ENCODE measurements at places on chromosomes 7 and 10.

DNA sequence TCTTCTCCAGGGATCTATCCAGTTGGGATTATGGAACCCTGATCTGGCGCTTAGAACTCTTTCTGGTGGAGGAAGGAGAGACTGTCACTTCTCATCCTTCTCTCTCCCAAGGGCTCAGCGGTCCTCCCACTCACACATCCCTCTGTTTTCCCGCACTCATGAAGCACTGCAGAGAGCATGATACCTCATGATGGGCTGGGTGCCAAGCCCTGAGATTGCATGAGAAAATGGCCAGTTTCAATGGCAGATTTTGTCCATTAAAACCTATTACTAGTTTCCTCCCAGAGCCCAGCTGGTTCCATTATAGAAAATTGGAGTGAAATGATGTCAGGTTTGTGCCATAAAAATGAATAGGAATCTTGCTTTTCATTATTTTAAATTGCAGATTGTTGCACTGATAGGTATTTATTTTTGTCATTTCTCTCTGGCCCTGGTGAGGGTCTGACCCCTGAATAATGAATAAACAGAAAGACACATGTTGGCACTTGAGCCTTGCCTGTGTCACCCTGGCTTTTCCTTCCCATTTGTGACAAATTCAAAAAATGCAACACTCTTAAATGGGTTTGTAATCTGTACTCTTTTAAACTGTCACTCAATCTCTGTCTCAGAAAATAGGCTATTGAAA is 1151.1 kb downstream of the TYW1 start:
- DNase-seq, result no peak

DNA sequence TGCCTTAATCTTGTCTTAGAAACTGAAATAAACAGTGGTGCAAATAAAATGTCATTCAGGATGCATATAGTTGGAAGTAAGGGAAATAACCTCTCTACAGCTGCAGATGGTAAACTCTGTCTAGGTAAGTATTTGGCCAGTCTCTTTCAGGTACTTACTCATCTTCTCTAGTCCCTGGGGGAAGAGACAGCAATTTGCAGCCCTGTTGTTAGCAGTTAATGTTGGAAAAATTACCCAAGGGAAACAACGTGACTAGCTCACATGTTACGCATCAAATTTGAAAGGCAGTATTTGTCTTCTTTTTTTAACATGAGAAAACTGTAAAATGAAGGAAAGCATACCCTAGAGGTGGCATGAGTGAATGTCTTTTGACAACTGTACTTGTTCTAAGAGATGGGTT is 3.2 kb upstream of the HUS1 start:
- DNase-seq, result no peak

- DNase-seq, result no peak
Observed at GRCh38 chr10:105973360-105973759, 1191.1 kb downstream of the SORCS1 start.

GRCh38 chr7:20307119-20307518 is 23.6 kb upstream of the ITGB8 start:
- DNase-seq, result no peak

DNA sequence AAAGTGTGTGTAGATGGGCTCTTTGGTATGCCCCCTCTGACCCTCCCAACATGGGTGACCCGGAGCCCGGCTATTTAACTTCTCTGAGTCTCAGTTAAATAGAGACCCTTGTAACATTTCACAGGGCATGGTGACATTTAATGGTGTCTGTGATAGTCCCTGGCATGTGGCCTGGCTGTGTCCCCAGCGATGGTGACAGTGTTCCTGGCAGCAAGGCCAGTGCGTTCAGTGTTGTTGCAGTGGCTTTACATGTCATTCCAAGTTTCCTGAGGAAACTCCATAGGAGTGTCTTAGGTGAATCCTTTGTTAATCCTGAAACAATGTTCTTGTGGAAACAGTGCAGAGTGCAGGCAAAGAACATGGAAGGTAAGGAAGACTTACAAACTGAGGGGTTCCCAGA is 137.0 kb downstream of the RAMP3 start:
- DNase-seq, result no peak

- DNase-seq, result no peak
Observed at GRCh38 chr10:14102056-14102455, 228.7 kb downstream of the FRMD4A start.

GRCh38 chr10:72685264-72685921 is 6.5 kb upstream of the MCU start:
- no peak for DNase-seq

- DNase-seq, result no peak
Observed at GRCh38 chr7:7567898-7568531, 1.3 kb downstream of the MIOS start.

- no peak for DNase-seq
Observed at GRCh38 chr7:67423065-67423464, 426.4 kb downstream of the TYW1 start.

DNA sequence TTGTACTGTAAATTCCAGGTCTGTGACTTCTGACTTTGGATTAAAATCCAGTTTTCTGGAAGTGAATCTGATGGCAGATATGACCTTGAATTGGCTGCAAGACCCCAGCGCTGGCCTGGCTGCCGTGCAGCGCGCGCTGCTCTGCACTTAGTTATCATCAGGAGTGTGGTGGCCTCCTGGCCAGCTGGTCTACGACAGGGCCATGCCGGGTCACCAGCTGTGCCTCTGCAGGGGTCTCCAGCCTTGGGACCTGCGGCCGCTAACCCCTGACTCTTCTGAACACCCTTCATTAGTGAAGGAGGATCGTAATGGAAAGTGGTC is 190.7 kb upstream of the SH2B2 start:
- DNase-seq, result no peak

- DNase-seq, result no peak
Observed at GRCh38 chr10:48439031-48439430, 132.6 kb downstream of the MAPK8 start.

DNA sequence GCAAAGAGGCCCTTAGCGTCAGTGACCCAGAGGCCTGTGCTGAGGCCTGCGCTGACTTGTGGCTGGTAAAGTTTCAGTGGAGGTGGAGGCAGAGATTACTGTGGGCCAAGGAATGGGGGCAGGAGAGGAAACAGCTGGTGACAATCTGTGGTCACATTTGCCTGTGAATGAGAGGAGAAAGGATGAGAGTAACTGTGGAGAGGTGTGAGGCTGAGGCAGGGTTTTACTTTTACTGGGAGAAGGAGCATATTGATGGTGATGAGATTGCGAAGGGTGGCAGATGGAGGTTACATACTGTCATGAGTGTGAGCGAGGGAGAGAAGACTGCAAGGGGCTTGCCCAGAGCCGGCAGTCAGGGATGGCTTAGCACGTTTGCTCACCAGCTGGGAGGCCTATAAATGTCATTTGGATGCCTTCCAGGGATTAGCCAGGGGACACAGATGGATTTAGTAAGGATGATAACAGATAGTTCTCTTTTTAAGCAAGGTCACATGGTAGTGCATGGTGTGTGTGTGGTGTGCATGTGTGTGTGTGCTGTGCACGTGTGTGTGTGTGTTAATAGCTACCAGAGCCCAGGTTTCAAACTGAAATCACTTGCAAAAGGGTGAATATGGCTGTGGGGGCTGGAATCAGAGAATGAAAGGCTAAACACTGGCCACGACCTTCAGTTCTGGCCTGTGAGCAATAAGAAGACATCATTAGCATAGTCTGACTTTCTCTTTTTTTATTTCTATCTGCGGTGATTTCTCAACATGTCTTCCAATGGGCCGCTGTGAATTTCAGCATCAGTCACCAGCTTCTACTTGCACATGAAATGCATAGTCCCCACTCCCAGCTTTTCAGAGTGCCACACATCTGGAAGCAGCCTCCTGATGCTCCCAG is 291.5 kb upstream of the ZNF32 start:
- DNase-seq, result no peak

GRCh38 chr10:69651362-69651761 is 21.3 kb downstream of the FAM241B start:
- DNase-seq, result no peak

- DNase-seq, result no peak
Observed at GRCh38 chr10:125035588-125036295, 93.8 kb downstream of the ZRANB1 start.

DNA sequence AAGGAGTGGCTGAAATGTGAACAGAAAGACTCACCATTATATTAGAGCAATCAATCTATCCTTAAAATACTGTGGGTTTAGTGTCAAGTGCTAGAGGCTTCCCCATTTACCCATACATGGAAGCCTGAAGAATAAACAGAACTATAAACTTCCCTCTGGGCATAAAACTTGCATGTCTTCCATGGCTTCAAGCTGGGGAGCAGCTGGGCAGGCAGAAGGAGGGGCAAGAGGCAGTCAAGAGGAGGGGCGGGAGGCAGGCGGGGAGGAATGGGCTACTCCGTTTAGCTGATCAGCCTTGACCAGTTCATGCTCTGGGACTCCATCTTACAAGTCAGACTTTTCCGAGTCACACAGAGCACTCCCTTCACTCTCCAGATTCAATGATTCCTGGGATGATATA is 3.5 kb upstream of the PRSS1 start:
- DNase-seq, result no peak

- no peak for DNase-seq
Observed at GRCh38 chr10:48750991-48751390, 66.3 kb downstream of the WDFY4 start.

DNA sequence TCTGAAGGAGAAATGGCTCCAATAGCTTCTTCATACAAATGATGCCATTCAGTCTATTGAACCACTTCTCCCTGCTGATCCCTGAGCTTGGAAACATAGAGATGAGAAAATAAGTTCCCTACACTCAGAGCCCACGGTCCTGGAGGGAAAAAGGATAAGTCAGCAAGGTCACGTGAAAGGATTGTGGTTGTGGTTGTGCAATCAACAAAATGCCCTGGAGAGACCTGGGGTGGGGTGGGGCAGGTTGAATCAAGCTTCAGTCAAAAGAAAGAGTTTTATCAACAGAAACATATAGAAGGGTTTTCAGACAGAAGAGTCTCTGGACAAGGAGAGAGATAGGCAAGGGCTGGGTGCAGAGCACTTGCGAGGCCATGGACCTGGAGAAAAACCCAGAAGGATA is 30.1 kb downstream of the C10orf90 start:
- DNase-seq, result no peak

- DNase-seq, result no peak
Observed at GRCh38 chr7:17183630-17184328, 114.7 kb upstream of the AHR start.

DNA sequence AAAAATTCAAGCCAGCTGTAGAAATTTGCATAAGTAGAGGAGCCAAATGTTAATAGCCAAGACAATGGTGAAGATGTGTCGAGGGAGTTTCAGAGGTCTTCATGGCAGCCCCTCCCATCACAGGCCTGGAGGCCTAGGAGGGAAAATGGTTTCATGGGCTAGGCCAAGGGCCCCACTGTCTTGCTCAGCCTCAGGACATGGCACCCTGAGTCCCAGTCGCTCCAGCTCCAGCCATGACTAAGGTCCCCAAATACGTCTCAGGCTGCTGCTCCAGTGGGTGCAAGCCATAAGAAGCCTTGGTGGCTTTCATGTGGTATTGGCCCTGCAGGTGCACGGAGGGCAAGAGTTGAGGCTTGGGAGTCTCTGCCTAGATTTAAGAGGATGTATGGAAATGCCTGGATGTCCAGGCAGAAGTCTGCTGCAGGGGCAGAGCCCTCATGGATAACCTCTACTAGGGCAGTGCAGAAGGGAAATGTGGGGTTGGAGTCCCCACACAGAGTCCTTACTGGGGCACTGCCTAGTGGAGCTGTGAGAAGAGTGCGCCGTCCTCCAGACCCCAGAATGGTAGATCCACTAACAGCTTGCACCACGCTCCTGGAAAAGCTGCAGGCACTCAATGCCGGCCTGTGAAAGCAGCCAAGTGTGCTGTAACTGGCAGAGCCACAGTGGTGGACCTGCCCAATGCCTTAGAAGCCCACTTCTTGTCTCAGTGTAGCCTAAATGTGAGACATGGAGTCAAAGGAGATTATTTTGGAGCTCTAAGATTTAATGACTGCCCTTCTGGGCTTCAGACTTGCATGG is 19.2 kb downstream of the TBATA start:
- DNase-seq, result no peak

GRCh38 chr10:49329146-49329505 is 30.2 kb downstream of the C10orf71 start:
- no peak for DNase-seq

DNA sequence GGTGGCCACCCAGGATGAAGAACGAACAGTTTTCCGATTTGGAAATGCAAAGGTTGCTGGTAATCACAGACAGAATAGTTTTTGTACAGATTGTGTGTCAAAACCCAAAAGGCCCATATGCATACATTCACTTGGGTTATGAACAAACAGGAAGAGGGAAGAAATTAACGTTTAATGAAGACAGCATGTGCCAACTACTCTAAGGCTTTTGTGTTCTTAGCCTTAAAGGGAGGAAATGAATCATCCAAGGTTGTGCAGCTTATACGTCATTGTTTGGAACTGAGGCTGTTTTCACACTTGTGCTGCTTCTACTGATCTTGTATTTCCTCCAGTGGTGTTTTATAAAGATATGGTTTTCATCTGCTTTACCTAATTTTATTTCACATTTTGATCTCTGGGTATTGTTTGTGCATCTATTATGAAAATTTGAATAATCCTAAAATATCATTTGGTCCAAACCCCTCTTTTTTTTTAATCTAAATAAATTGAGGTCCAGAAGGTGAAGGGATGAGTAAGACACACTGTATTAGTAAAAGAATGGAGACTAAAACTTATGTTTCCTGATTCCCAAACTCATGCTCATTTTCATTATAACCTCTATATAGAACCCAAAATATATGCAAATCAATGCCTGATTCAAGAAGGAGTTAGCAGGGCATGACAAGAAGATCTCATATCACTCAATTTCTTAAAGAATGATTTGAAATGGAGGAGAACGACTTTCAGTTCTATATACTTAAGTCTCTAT is 373.1 kb downstream of the THSD7A start:
- DNase-seq, result no peak

GRCh38 chr7:67724435-67724834 is 727.8 kb downstream of the TYW1 start:
- DNase-seq, result no peak

DNA sequence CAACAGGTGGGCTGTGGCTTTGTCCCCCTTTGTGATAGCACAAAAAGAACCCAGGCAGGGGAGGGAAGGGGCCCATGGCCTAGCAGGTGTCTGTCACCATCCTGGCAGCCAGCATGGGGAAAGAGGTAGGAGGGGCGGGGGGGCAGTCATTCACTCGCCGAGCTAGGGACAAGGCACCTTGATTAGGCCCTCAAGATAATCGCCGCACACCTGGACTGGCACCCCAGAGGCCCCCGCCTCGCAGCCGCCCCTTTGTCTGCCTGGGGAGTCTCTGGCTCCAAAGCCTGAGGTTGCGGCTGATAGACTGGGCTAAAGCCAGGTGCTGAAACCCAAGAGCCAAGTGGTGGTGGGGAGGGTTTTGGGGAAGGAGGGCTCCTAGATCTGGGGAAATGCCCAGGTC is 151.2 kb upstream of the PCBD1 start:
- DNase-seq, result no peak
